Fibroblast of skin of left quadriceps (primary cell): ENCODE measurements at places on chromosomes 1 and 21.

DNA sequence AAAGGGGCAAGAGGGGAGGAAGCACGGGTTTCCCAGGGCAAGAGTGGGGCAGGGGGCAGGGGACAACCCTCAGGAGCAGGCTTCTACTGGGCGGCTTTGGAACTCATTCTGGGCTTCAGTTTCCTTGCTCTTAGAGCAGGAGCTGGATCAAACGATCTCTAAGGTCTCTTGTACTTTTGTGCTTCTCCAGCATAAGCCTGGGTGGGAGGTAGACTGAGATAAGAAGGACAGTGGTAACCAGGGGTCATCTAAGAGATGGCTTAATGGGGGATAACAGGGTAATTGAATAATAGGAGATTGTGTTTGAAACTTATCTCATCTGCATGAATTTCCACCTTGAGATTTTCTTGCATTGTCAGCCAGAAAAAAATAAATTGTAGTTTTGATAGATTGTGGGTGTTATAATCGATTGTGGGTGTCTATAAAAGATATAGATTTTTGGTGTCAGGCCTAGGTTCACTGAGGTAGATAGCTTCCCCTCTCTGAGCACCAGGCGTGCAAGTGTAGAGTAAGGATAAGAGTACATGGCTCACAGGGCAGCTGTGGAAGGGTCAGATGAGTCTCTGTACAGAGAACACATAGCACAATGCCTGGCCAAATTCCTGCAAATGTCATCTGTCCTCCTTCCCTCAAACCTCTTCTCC is 68.0 kb downstream of the CD58 start:
- DNase-seq, result no peak

- no peak for DNase-seq
These were observed 5.4 kb downstream of the MEX3A start for GRCh38 chr1:156076609-156077429.

- peak; percentile 14 for DNase-seq
These were observed 137.9 kb downstream of the IFI44 start for GRCh38 chr1:78787544-78787943.

GRCh38 chr1:93078638-93078985 is 471 bp upstream of the MTF2 start:
- no peak for DNase-seq

- no peak for DNase-seq
These were observed 15.5 kb downstream of the BLZF1 start for GRCh38 chr1:169383449-169383848.

GRCh38 chr1:23661887-23662286 is 29.7 kb upstream of the RPL11 start:
- no peak for DNase-seq

DNA sequence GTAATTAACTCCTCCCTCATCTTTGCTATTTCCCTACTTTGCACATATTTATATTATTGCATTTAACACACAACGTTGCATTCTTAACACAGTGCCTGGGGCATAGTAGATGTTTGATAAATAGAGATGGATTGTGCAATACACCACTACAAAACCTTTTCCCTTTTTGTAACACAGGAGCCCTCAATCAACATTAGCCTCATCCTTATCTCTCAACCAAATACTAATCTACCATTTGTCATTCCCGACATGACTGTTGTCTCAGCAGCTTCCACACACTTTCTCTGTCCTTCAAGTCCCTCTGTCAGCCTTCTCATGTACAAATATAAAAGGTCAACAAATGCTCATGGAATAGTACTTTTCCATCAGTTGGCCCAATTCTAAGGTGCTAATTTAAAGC is 78.9 kb upstream of the KCNK2 start:
- DNase-seq, result no peak

DNA sequence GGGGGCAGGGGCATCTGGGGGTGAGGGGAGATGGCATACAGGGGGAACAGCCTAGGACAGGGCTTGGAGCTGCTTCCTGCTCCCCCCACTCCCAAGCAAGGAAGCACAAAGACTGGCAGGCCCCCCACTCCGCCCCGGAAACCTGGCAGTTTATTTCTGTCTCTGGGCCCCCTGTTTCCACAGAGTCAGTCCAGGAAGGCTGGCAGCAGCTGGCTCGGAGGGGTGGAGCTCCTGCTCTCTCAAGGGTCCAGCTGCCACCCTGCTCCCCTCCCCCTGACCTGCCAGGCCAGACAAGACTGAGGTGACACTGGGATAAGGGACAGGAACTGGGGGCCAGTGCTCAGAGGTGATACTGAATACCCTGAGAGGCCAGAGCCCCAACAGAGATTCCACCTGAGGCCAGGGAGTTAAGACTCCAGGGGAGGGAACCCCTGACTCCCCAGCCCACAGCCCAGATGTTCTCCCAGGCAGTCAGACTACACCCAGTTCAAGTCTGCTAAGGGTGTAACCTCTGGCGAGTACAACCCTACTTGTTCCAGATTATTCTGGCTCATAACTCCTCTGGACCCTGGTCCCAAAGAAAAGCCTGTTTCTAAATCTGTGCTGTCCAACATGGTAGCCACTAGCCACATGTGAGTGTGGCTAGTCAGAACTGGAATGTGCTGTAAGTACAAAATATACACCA is 26.3 kb downstream of the AHDC1 start:
- DNase-seq, result no peak

DNA sequence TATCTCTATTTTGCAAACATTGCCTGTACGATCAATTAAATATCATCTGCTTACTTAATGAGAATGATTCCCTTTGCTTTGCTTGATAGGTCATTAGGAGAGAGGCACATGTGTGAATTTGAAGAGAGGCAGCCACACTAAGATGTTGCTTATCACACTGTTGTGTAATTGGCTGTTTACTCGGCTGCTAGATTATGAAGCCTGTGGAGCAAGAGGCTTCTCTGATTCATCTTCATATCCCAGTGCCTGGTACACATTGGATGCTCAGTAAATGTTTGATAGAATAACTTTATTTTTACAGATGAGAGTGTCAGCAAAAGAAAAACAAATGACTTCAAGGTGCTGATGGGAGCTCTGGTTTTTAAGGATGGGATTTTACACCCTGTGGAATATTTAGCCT is 156.2 kb upstream of the C8B start:
- no peak for DNase-seq

GRCh38 chr1:157335056-157335455 is 196.9 kb upstream of the ETV3 start:
- no peak for DNase-seq

GRCh38 chr21:37800456-37801061 is 115.7 kb downstream of the KCNJ6 start:
- no peak for DNase-seq

DNA sequence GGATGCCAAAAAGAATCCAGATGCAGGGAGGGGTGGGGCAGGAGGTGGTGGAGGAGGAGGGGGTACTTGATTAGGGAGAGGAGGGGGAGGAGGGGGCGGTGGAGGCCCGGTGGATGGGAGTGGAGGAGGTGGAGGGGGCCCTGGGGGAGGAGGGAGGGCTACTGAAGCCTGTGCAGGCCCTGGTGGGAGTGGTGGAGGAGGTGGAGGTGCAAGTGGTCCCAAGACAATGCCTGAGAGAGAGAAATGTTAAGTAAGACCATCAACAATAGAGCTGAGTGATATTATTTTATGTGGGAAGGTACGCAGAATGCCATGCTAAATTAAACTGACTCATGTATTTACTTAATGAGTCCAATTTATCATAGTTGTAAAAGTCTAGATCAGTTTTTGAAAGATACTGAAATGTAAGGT is 86.8 kb upstream of the LBR start:
- no peak for DNase-seq

- peak; percentile 43 for DNase-seq
These were observed 5.5 kb upstream of the PLEKHM2 start for GRCh38 chr1:15678578-15678977.

GRCh38 chr1:197695961-197696360 is 79.3 kb downstream of the DENND1B start:
- DNase-seq, result no peak

- DNase-seq, result peak; percentile 53
These were observed 35.7 kb upstream of the EPS8L3 start for GRCh38 chr1:109799445-109799844.

DNA sequence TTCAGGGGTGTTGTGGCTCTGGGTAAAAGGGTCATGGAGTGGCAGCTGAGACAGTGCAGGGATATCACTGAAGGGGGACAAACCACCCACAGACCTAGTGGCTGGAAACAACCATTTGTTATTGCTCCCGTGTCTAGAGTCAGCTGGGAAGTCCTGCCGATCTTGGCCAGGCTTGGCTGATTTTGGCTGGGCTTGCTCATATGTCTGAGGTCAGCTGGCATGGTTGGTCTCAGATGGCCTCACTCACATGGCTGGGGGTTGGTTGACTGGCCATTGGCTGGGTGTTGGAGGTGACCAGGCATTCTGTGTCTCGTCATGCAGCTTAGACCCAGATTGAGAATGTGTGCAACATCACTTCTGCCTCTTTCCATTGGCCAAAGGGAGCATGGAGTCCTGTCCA is 203.8 kb upstream of the POU3F1 start:
- no peak for DNase-seq

DNA sequence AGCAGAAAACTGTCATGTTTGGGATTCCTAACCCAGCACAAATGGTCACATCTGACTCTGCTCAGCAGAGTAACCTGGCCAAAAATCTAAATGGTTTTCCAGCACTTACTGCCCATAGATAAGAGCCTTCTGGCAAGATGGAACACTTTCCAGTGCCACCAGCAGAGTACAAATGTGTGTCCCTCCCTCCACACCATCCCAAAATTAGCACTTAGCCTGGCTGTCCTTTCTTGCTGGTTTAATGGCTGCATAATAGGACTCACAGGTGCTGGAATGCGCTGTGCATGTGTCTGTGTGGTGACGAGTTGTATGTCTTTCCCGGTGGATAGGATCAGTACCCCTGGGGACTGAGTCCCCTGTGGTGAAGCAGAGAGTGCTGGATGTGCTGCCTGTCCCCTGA is 49.8 kb upstream of the GJB5 start:
- no peak for DNase-seq

GRCh38 chr1:178238722-178239510 is 145.0 kb downstream of the RASAL2 start:
- peak; percentile 97 for DNase-seq

DNA sequence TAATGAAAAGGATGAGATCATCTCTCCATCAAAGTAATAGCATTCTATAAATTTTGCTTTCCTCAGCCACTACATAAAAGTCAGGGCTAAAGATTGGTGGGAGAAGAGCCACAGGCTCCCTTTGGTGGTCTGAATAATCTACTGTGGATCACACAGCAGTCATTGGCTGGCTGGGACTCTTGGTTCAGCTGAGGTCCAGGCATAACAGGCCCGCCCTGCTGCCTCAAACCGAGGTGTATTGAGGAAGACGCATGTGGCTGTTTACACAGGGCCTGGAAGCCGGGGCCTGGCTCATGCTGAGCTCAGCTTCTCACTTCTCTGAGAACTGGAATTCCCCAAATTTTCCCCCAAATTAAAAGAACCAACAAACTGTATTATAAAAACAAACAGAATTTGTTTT is 139.2 kb downstream of the PTPRC start:
- no peak for DNase-seq

DNA sequence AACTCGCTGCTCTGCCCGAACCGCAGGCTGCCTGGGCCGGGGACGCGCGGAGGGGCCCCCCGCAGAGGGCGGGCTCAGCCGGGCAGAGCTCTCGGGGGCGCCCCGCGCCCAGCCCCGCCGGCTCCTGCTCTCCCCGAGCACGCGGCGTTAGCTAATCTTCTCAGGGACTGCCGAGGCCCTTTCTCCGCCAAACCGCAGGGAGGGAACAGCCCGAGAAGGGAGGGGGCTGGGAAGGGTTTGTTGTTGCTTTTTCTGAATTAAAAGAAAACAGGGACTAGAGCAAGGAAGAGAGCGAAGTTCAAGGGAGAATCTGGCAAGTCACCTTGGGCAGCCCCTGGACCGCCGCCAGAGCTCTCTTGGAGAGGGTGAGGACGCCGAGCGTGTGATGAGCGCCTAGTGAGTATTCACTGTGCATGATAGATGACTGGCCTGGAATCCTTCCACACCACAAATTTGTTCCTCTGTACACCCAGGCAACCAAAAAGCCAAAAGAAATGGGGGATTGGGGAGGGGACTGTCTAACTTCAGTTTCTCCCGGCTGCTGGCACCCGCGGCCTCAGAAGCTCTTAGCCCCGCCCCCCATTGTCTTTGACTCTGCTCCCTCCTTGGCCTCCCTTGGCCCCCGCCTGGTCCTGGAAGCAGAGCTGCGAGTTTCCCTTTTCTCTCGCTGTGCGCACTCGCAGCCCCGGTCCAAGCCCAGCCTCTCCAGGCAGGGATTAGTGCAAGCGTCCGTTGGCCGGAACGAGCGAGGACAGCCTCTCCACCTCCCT is 19.7 kb upstream of the LMX1A start:
- DNase-seq, result peak; percentile 97

GRCh38 chr1:66368261-66368660 is 165.7 kb upstream of the SGIP1 start:
- DNase-seq, result no peak

GRCh38 chr1:1144122-1144842 is 28.4 kb upstream of the C1orf159 start:
- DNase-seq, result no peak

DNA sequence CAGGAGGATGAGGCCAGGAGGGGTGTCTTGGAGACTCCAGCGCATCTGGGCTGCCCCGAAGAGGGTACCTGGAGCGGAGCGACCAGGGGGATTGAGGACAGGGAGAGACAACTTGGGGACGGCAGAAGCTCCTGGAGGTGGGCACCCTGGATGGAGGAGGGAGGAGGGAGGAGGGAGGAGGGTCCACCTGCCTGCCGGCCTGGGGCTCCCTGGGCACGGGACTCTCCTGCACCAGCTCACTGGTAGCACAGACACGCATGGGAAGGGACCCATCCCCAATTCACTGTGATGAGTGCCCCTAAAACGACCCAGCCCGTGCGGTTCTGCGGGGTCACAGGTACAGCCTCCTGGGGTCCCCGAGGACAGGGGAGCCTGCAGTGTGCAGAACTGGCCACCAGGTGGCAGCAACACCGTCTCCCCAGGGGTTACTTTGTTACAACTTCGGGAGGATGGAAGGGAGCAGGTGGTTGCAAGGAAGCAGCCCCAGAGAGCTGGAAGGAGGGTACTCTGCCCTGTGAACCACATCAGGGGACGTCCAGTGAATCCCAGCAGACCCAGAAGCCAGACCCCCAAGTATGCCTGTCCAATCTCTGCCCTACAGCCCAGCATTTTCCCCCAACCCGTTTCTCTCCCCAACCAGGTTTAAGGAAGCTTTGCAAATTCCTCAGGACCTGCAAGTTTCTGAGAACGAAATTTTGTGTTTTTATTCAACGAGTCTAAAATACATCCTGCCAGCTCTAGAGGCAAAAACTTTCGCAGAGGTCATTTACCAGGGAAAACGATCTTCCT is 482.4 kb downstream of the NPHP4 start:
- DNase-seq, result peak; percentile 4

GRCh38 chr21:16078382-16078781 is 348.6 kb downstream of the USP25 start:
- DNase-seq, result no peak

DNA sequence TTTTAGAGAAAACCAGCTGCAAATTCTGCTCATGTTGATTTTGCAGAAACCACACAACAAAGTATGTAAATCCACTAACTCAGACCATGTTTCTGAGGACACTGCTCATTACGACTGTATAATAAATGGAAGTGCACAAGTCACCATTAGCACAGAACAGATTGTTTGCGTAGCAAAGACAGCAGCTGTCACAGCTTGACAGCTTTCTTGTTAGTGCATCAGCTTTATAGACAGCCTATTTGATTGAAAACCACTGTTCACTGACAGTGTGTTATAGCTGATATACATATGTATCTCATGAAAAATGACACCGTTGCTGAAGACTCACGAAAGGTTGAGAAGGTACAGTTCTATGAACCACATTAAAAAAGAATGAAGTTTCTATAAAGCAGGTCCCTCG is 560.2 kb upstream of the ZRANB2 start:
- DNase-seq, result no peak

- DNase-seq, result peak; percentile 49
These were observed 700 bp upstream of the SYDE2 start for GRCh38 chr1:85201340-85202091.
